Epithelial cell of umbilical artery (primary cell): ENCODE measurements at places on chromosomes 12 and 14. TPM values are rescaled to one million over a fixed set of nuclear protein-coding genes. Genes with fewer than 3 reads are reported as not detected.

LRP1-AS gene
- total RNA-seq, result not detected in 2 replicates

POLR3B gene
- total RNA-seq, result 9.1 and 13.7 TPM in 2 replicates

KRT81 gene
- 0.32 TPM in 1 of 2 replicates, not detected in the other for total RNA-seq

SMOC1 gene
- total RNA-seq, result under 0.01 TPM in 1 of 2 replicates, not detected in the other

INTS13 gene
- total RNA-seq, result 52.6 and 57.8 TPM in 2 replicates

PDE3A gene
- total RNA-seq, result 56.8 and 62.0 TPM in 2 replicates

TCL1B gene
- not detected in 2 replicates for total RNA-seq

GPRC5D gene
- total RNA-seq, result not detected in 2 replicates

CHURC1 gene
- 64.6 and 78.1 TPM in 2 replicates for total RNA-seq

PRH1 gene
- 9.1 and 12.6 TPM in 2 replicates for total RNA-seq

PLEKHG7 gene
- total RNA-seq, result not detected in 2 replicates

CRY1 gene
- total RNA-seq, result 13.4 and 15.6 TPM in 2 replicates

NID2 gene
- total RNA-seq, result 3.3 and 5.5 TPM in 2 replicates

ANG gene
- total RNA-seq, result 3.6 and 5.5 TPM in 2 replicates

BATF gene
- not detected in 2 replicates for total RNA-seq

CGRRF1 gene
- 16.9 and 17.5 TPM in 2 replicates for total RNA-seq

RNASE7 gene
- not detected in 2 replicates for total RNA-seq

SIX1 gene
- 0.46 and 0.97 TPM in 2 replicates for total RNA-seq

KRT86 gene
- total RNA-seq, result 0.15 TPM in 1 of 2 replicates, not detected in the other

MYH6 gene
- total RNA-seq, result not detected in 2 replicates

FNTB gene
- 6.8 and 10.0 TPM in 2 replicates for total RNA-seq

CPNE6 gene
- not detected in 2 replicates for total RNA-seq

EGLN3 gene
- 0.91 and 1.6 TPM in 2 replicates for total RNA-seq

TMTC1 gene
- 2.6 and 16.7 TPM in 2 replicates for total RNA-seq

HOXC4 gene
- total RNA-seq, result not detected in 2 replicates

ARL6IP4 gene
- total RNA-seq, result 227 and 297 TPM in 2 replicates
